ENCODE measurements at places on chromosomes 2 and 18.

DNA sequence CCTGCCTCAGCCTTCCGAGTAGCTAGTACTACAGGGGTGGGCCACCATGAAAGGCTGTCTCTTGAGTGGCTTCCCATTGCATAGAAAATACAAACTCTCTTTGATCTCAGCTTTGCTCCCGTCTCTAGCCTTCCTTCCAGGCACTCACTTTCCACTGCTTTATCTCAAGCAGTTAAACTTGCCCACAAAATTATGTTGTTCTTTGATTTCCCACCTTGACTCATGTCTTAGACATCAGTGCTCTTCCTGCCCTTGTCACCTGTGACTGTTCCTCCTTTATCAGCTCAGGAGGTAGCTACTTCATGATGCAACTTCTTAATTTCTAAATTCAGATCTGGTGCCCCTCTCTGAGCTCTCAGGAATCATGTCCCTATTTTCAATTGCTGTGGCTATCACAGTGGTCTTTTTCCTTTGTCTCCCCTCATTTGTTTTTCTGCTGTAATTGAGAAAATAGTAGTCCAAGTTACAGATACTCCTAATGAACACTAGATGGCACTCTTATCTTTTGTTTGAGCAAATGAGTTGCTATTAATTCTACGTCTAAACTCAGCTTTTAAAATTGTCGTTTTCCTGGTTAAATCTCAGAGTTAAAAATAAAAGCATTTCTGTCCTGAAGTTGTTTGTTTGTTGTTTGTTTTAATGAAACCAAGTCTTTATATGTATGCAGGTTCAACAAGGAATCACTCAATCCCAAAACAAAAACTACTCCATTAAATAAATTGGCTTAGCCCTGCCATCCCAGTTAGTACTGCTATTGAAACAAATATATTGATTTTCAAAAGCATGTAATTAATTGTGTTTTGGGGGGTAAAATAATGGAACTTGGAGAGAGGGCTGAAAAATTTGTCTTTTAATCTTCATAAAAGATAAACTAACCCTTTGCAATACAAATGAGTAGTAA lies 46.9 kb upstream of the GREB1L start:
- no peak for DNase-seq

DNA sequence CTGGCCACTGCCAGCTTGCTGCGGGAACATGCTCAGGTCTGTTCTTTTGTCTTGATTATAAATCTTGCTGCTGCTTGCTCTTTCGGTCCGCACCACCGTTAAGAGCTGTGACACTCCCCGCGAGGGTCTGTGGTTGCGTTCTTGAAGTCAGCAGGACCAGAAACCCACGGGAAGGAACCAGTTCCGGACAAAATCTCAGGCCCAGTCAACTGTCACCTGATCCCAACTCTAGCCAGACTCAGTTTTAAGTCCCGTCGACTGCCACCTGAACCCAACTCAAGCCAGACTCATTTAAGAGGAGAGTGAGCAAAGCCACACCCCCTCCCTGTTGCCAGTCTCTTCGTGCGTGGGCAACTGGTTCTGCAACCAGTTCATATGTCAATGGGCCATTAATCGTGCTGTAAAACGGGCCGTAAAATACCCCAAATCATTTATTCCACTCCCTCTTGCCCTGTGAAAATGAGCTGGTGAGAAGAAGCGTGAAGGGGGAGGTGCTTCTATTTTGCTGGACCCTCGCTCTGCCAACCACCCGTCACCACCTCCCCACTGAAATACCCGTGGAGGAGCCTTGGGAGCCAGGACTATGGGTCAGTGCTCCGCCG lies 224.3 kb downstream of the NDUFA10 start:
- DNase-seq, result no peak

DNA sequence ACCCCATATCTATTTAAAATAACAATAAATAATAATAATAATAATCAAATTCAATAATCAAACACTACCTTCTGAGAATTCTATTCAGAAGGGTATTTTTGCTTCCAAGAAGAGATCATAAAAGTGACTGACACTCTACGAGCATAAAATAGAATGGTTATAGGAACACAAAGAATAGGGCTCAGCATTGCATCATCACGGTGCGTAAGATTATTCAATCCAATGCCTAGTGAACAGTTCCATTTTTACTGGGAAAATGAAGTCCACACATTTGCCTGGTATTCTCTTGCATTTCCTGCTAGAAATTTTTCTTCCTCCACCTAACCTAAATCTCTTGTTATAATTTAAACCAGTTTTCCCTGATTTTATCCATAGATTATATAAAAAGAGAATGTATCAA lies 55.8 kb downstream of the AP1S3 start:
- no peak for DNase-seq

DNA sequence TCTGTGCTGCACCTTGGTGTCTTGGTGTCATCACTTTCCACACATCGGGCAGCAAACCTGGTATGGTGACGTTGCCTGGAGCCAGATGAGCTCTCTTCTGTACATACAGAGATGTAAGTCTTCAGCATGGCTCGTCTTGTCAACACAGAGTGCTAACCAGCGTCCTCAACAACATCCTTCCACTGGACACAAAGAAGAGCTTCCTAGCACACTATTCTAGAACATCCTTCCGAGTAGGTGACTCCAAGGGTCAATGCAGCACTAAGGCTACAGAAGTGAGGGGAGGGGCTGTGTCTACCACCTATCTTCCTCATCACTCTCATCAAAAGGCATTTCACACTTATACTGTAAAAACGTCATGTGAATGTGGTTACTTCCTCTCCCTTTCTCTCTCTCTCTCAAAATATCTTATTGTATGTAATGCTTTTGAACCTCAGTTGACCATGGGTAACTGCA lies 108.1 kb upstream of the SLC1A4 start:
- DNase-seq, result no peak

DNA sequence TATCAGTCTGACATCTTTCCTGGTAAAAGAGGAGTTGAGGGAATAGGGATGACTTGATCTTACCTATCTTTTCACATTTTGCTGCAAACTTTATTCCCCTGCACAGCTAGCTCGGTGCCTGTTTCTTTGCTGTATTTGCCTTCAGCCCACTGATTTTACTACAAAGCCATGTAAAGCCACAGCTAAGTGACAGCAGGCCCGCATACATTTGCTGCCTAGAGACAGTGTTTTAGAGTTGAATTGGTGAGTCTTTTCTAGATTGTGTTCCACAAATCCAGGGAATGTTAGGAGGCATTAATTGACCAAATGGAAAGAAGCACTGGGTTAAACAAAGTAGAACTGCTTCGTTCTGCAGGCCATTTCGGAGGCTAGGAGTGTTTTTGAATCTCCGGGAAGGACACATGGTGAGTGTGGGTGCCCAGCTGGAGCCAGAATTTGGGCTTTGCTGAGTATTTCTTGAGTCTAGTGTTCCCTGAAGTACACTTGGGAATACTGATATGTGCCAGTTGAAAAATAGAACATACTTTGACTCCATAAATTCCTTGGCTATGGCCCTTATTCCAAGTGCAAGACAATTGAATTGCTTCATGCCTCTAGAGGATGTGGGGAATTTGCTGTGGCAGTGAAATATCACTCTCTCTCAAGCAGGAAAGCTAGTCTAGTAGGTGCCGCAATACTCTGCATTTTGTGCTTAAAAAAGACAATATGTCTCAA lies 329.8 kb downstream of the PTPRM start:
- no peak for DNase-seq

- DNase-seq, result no peak
These were observed 863.7 kb downstream of the EPHA4 start for GRCh38 chr2:220708366-220708765.

DNA sequence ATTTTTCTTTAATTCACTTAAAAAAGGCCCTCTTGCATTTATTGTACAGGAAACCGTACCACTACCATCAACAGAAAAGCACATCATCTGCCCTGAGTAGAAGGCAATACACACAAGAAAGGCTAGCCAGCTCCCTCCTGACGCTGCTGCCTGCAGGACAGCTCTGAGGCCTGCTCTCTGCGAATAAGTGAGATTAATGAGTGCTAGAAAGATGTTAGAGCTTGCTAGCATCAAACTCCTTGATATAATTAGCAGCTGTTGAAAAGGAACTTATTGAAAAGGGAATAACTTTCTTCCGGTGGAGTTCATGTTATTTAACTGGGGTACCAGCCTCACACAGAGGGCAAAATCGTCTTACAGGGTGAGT lies 56.1 kb downstream of the INHBB start:
- no peak for DNase-seq

GRCh38 chr2:11215407-11215806 lies 60.1 kb downstream of the SLC66A3 start:
- no peak for DNase-seq

- DNase-seq, result no peak
These were observed 14.5 kb downstream of the DNAJC27 start for GRCh38 chr2:24957221-24957620.

DNA sequence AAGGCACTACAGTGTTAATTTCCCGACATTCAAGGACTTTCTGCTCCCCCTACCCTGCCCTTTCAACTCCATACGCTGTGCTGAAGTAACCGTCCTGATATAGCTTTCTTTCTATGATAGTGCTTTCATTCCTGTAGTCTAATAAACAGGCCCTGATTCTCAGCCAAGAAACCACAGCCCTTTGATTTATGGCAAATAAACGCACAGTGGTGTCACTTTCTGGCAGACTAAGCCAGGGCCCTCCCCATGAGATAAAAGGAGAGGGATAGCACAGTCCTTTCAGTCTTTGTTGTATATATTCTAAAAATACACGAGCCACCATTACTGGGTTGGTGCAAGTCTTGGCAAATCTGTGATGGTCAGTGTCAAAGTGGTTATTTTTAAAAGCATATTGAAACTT lies 291.2 kb downstream of the ALPK2 start:
- no peak for DNase-seq

GRCh38 chr2:207768168-207768865 lies 1.4 kb downstream of the FZD5 start:
- no peak for DNase-seq

- DNase-seq, result peak; percentile 19
These were observed 41.0 kb downstream of the UNC50 start for GRCh38 chr2:98649135-98649991.

- no peak for DNase-seq
These were observed 230.7 kb downstream of the KCNH7 start for GRCh38 chr2:162607915-162608314.

DNA sequence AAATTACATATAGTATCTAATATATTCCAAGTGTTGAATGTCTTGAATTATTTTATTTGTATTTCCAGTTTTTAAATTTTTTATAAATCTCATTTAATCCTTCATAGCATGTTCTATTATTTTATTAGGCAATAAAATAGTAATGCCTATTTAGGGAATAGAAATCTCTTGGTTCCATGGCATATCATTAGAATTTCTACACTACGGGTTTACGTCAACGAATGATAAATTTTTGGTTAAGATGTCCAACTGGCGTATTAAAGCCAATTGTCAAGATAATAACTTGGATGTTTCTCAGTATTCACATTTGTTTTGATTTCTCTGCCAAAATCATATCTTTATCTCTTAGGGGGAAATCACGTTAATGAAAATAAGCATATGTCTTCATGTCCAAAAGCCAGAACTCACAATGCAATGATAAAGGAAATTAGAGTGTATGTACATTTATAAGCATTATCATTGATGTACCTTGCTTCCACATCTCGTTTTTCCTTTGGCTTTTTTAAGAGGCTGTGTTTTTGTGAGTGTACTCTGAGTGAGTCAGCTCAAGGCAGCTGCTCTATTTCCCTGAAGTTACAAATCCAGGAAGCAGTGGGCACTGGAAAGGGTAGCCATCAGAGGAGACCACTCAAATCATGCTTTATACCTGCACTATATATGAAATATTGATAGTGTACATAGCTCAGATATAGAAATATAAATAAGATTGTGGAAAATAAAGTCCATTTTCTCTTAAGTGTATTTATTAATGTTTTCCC lies 115.8 kb upstream of the PDE1A start:
- DNase-seq, result no peak

DNA sequence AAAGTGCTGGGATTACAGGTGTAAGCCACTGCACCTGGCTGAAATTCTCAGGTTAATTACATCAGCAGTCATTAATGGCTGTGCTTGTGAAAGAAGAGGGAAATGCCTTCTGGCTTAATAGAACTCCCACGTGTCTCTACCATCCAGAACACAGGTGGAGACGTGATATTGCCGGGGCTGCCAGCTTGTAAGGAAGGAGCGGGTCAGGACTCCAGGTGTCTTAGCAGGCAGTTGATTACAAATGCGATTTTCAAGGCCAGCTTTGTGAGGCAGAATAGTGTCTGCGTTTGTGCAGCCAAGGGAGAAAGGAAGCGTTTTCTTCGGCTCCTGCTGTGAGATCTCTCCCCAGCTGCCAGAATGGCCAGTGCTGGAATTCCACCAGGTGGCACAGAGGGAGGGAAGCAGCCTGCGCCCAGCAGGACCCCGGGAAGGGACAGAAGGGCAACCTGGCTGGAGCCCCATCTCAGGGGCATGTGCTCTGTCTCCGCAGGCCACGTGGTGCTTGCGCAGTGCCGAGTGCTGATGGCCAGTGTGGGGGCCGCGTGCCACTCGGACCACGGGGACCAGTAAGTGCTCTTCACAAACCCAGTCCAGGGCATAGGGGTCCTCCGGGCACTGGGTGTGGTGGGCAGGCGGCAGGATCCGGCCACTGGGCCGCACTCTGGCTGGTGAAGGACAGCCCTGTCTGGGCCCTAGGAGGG lies 3.7 kb upstream of the ESPNL start:
- DNase-seq, result no peak

DNA sequence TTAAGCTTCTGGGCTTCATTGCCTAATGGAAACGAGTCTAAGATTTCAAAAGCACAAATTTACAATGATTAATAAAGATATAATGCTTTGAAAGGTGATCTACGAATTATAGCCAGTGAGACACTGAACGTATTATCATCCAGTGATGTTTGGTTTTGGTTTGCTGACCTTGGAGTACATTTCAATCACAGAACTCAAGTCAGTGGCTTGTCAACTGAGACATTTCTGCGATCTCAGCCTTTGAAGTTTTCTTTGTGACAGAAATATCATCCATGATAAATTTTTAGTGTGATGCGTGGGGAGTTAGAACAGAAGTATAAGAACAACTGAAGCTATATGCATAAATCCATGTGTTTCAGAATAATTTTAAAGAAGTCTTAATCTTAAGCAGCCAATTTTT lies 263.8 kb downstream of the TCF4 start:
- DNase-seq, result no peak

DNA sequence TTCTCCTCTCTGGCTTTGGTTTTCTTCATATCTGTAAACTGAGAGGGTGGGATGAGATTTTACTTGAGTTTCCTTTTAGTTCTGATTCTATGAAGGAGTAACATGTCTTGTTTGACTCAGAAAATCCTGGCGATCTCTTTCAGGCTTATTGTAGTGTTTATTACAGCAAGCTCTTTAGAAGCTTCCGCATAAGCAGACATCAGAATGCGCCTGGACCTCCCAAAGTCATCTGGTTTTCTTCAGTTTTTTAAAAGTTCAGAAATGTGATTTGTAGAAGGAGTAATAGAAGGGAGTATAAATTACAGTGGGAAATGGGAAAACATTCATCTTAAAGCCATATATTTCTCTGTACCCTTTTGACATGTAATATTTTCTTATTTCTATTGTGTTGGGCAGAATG lies 68.4 kb downstream of the EML6 start:
- no peak for DNase-seq

- DNase-seq, result no peak
These were observed 2.7 kb downstream of the CFAP65 start for GRCh38 chr2:219038600-219038999.
